ENCODE measurements at places on chromosomes 6 and 20.

GRCh38 chr20:37999526-38000263 is 33.6 kb downstream of the TTI1 start:
- DNase-seq: no peak

GRCh38 chr20:63627129-63627750 is 339 bp upstream of the GMEB2 start:
- peak; percentile 96 for DNase-seq

GRCh38 chr6:158684311-158684710 is 34.5 kb downstream of the SYTL3 start:
- DNase-seq: no peak

- no peak for DNase-seq
Observed at GRCh38 chr6:61193771-61194170, 1092.3 kb downstream of the KHDRBS2 start.

GRCh38 chr6:48397887-48398286 is 286.9 kb upstream of the PTCHD4 start:
- DNase-seq: no peak

DNA sequence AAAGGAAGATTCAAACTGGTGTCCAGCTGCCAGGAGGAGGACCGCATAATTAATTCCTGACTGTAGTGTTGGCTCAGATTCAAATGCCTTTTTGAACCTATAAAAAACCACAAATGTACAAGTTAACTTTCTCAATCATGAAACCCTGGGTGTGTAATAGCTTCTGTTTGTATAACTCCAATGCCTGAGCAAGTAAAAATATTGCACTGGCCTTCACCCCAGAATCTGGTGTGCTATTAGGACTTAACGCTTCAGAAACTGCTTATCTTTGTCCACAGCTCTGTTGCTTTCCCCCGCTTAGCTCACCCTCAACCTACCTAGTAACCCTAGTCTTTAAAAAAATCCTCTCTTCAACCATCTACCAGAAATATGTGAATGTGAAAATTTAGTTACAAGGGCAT is 119.1 kb upstream of the MAP7 start:
- DNase-seq: peak; percentile 98

DNA sequence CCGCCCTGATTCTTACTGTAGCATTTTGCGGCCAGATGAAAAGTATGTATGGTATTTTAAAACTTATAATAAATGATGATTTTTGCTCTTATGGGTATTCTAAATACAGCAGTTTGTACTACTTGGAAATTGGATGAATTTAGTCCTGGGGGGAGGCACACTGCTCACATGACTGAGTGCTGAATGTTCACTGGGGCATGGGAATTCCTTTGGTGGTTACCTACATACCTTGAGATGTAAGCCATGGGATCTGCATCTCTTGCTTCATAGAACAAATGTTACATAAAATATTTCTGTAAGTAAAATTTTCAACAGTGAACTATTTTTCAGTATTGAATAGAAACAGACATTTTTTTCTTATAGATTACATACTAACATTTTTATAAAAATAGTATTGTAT is 71.1 kb downstream of the FIG4 start:
- no peak for DNase-seq

GRCh38 chr6:76451926-76452709 is 379.7 kb upstream of the IMPG1 start:
- no peak for DNase-seq

DNA sequence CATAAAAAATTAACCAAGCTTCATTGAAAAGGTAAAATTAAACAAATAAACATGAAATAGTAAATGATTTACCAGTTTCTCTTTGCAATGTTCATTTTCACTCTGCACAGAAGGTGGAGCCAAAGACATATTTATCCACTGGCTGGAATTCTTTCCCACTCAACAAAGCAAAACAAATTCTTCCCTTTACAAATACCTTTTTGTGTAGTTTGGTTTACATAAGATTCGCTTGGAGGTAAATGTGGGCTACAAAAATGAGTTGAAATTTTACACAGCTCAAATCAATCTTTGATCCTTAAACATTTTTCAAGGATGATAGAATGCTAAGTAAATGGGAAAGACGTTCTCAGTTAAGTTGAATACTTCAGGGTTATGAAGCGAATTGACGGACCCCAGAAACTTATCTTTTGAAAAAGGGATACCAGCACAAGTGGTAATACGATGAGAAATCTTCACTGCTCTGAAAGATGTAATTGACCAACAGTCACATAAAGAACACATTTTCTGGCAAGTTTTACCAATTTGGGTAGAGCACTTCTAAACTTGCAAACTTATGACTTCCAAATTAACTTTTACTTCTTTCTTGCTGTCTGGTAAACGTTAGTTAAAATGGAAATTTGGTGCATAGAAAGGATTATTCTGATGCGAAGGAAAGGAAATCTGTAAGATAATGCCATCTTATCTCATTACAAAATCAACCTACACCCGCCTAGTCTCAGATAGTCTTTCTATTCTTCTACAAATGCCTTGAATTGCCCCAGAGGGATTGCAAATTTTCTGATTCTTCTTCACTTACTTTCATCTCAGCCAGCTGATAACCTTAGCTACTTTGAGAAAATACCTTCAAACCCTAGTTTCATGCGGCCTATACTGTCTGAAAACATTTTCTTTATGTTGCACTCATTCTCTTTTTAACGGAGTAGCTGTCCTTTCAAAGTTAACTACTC is 4.7 kb upstream of the GJA1 start:
- peak; percentile 78 for DNase-seq

DNA sequence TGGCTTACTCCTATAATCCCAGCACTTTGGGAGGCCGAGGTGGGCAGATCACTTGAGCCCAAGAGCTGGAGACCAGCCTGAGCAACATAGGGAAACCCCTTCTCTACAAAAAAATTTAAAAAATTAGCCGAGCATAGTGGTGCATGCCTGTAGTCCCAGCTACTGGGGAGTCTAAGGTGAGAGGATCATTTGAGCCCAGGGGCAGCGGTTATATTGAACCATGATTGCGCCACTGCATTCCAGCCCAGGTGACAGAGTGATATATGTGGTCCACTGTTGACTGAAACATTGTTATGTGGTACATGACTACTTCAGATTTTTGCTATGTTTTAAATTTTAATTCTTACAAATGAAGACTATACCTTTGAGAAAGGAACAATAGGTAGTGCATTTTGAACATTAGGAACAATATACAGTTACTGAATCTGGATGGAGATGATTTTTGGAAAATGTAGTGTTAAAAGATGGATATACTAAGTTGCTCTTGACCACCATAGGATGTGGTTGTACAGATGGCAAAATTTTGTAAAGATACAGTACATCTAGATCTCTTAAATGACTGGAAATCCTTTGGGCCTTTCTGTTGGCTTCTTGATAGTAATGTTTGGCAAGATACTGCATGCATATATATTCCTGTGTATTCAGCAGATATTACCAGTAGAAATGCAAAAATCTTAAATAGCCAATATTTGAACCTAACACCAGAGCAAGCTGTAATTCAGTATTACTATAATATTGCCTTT is 35.9 kb downstream of the MAPK14 start:
- DNase-seq: no peak

- no peak for DNase-seq
Observed at GRCh38 chr20:13102694-13103093, 93.9 kb downstream of the SPTLC3 start.

- no peak for DNase-seq
Observed at GRCh38 chr6:62998022-62998421, 213.2 kb upstream of the FKBP1C start.

DNA sequence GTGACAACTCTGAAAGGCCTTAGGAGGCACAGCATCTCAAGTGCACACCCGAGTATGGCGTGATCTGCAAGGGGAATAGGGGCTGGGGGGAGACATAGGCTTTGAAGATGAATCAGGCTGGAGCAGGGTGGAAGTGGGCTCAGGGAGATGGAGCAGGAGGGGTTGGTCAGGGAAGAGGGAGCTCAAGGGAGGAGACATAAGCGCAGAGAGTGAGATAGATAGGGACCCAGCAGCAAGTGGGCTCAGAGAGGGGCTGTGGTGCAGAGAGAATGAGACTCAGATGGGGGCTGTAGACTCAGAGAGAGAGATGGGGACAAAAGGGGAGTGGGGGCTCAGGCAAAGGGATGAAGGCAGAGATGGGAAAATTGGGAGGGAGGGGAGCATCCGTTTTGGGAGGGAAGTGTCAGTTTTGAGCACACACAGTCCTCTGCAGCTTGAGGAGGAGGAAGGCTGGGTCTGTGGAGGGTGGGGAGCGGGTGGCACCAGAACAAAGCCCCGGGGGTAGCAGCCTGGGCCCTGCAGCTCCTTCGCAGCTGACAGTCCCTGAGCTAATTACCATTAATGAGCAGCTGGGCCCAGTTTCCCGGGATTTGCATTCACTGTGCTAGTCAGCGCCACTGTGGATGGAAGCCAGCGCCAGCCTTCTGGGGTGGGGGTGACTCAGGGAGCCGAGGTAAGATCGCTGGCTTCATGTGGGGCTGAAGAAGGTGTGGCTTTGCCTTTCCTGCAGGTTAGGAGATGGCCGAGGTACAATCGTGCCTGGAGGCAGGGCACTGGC is 18.7 kb downstream of the SRXN1 start:
- no peak for DNase-seq

All from choroid plexus epithelial cell (primary cell).